ENCODE measurements at places on chromosomes 5 and 9.

- no peak for DNase-seq
These were observed 16.6 kb upstream of the C9orf152 start for GRCh38 chr9:110224583-110224982.

- no peak for DNase-seq
These were observed 1012.6 kb downstream of the EFNA5 start for GRCh38 chr5:106658150-106658549.

DNA sequence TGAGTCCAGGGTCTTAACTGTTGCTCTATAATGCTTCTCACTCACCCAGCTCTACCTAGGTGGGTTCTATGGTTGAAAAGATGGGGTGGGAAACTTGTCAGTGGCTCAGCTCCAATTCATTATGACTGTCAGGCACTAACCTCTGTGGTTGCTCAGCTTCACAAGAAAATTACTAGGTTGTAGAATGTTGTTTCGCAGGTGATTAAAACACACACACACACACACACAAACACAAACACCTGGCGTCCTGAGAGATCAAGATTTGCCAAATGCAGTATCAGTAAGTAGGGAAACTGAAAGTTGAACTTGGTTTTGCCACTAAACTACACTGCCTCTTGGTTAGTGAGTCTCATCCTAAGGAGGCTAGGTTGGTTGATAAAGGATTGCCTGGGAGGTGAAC, 2.8 kb downstream of the MCCC2 start:
- no peak for DNase-seq

- no peak for DNase-seq
These were observed 2.1 kb downstream of the SH2D3C start for GRCh38 chr9:127776195-127776923.

DNA sequence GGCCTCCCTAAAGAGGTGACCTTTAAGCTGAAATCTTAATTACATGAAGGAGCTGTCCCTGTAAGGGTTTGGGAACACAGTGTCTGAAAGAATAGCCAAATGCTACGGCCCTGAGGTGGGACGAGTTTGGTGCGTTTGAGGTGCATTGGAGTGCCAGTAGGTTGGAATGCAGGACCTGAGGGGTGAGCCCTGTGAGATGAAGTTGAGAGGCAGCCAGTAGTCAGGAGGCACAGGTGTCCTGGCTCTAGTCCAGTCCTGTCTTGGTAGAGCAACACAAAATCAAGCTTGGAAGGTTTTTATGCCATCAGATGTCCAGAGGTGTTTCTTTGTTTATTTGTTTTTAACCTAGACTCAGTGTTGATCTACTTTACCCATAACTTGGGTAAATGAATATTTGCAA, 108.5 kb downstream of the ARHGAP26 start:
- DNase-seq, result no peak

- no peak for DNase-seq
These were observed 498.8 kb upstream of the CDH18 start for GRCh38 chr5:20486826-20487225.

- DNase-seq, result no peak
These were observed 18.2 kb downstream of the NRG2 start for GRCh38 chr5:140024928-140025327.

GRCh38 chr9:133701321-133701980, 36.7 kb downstream of the SARDH start:
- DNase-seq, result no peak

DNA sequence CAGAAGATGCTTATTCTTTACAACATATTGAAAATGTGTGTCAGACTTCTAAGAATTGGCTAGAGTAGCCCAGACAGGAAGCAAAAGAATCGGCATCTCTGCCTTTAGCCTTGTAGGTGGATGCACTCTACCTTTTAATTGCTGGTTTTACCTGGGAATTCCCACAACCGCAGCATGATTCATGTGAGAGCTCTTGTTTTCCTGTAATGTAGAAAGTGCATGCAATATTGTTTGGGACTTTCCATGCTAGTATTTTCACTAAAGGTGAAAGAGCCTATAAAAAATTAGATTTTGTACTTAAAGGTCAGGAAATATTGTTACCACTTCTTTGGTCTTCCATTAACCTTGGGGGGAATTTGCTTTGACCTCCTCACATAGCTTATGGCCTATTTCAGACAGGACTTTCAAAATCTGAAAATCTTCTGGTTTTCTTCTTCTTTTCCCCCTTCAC, 89.8 kb downstream of the NTRK2 start:
- DNase-seq, result no peak

DNA sequence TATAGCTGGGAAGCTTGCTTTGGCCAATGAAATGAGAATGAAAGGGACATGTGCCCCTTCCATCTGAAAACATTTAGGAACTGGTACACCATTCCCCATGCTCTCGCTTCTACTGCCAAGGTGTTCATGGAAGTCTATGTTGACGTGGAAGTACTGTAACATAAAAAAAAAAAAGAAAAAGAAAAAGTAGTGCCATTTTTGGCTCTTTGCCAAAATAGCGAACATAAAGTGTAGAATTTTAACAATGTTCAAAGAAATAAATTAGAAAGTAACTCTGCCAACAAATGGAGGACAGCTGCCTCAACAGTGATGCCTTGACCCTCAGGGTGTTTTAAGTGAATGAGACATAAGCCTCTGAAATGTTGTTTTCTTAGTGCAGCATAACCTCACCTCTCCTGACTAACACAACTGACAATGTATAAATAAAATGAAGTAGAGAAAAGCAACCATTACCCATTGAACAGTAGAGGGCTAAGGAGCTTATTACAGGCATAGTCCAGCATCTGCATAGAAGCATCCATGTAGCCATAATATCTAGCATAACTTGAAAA, 536.6 kb downstream of the DTWD2 start:
- DNase-seq, result no peak

- DNase-seq, result no peak
These were observed 30.6 kb downstream of the CRHBP start for GRCh38 chr5:76983468-76983867.

DNA sequence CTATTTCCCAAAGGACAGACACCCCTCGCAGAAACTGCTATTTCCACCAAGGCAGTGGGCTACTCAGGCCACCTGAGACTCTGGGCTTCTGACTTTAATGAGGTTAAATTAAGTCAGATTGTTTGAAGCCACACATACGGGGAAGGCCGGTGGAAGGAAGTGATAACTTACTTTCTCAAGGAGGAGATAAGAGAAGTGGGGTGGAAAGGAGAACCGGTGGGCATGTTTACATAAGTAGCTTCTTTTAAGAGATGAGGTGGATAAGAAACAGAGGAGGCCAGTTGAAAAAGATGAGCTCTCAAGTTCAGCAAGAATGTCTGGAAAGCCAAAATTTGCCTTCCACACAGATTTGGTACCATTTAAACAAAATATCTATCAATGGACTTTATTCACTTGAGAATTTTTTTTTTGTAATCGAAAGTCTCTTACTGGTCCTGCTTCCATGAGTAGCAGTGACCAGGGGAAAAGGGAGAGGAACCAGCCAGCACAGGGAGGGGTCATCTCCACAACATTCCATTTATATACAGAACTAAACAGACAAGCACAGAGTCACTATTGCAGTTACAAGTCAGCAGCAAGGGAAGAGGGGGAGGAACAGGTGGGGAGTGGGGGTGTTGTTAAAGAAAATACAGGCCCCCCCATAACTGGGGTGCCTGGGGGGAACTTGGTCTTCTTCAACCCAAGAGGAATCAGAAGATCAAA, 20.0 kb downstream of the CCDC125 start:
- DNase-seq, result no peak

GRCh38 chr5:157343842-157344790, 78.2 kb downstream of the CYFIP2 start:
- peak; percentile 53 for DNase-seq

GRCh38 chr9:121483473-121484031, 16.1 kb downstream of the GGTA1 start:
- no peak for DNase-seq

- no peak for DNase-seq
These were observed 52.4 kb downstream of the SMIM23 start for GRCh38 chr5:171838066-171838465.

DNA sequence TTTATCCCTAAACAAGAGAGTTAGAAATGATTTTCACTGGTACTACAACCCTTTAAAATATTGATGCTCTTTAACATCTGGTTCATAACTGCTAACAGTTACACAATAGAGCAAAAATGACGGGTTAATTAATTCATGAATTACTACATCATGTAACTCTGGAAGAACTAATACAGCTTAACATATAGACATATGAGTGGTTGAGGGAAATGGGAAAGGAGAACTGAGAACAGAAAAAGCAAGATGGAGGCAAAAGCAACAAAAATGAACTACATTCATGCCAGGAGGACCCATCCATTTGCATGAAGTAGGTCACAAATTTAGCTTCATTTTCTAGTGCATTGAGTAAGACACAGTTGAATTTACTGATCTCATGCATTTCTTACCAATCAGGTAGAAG, 61.8 kb downstream of the C9 start:
- no peak for DNase-seq

DNA sequence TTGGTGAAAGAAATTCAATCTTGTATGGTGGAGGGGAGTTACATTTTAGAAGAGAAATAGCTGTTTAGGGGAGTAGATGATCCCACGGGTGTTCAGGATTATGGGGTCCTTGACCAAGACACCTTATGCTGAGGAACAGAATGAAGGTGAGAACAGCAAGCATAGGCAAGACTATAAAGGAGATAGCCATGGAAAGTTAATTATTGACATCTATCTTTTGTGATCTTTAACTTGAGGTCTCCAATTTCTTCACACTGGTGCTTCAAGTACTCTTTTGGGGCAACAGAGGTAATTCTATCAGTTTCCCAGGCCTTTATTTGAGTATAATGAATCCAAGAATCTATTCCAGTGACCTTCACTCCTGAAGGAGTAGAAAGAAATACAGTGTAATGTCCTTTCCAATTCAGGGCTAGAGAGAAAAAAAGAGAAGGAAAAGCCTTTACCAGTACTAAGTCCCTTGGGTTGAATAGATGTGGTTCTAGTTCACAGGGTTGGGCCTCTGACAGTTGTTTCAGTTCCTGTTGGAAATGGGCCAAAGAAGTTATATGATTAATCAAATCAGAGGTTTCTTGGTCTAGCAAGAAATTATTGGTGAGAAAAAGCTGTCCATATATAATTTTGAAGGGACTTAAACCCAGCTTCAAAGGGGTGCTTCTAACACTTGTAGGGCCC, 2104.1 kb upstream of the ACO1 start:
- no peak for DNase-seq

- DNase-seq, result no peak
These were observed 3.6 kb downstream of the SLC12A7 start for GRCh38 chr5:1108023-1108864.

- DNase-seq, result peak; percentile 62
These were observed 87.8 kb downstream of the RXRA start for GRCh38 chr9:134413890-134414623.

DNA sequence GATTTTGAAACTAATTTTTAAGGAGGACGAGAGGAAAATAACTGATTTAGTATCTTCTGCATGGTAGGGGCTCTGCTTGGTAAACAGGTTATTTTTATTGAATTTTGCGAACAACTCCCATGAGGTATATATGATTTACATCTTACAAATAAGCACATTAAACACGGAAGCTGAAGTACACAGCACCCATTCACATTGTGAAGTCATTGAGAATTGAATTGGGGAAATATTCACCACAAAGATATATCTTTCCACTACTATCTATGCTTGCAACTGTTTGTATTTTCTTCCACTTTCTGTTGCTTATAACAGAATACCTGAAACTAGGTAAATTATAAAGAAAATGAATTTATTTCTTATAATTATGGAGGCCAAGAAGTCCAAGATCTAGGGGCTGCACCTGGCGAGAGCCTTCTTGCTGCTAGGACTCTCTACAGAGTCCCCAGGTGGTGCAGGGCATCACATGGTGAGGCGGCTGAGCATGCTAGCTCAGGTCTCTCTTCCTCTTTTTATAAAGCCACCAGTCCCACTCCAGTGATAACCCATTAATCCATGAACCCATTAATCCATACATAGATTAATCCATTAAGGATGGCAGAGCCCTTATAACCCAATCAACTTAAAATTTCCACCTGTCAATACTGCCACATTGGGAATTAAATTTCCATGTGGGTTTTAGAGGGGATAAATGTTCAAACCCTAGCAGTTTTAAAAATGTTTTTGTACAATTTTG, 79.0 kb upstream of the ZNF608 start:
- no peak for DNase-seq

DNA sequence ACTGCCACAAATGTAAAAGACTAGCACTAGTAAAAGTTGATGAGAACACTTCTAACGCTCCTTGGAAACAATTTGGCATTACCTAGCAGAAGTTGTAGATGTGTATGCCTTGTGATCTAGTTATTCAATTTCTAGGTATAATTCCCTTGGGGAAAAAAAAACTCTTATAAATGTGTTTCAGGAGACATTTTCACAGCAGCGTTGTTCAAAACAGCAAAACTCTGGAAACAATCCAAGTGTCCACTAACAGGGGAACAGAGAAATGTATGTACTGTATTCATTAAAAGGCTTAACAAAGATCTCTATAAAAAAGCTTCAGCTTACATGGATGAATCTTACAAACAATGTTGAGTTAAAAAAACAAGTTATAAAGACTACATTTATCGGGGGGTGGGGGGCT, 30.4 kb downstream of the NR3C1 start:
- no peak for DNase-seq

GRCh38 chr5:122156724-122157325, 27.5 kb downstream of the ZNF474 start:
- peak; percentile 59 for DNase-seq

GRCh38 chr5:35360671-35361070, 130.4 kb upstream of the PRLR start:
- no peak for DNase-seq

DNA sequence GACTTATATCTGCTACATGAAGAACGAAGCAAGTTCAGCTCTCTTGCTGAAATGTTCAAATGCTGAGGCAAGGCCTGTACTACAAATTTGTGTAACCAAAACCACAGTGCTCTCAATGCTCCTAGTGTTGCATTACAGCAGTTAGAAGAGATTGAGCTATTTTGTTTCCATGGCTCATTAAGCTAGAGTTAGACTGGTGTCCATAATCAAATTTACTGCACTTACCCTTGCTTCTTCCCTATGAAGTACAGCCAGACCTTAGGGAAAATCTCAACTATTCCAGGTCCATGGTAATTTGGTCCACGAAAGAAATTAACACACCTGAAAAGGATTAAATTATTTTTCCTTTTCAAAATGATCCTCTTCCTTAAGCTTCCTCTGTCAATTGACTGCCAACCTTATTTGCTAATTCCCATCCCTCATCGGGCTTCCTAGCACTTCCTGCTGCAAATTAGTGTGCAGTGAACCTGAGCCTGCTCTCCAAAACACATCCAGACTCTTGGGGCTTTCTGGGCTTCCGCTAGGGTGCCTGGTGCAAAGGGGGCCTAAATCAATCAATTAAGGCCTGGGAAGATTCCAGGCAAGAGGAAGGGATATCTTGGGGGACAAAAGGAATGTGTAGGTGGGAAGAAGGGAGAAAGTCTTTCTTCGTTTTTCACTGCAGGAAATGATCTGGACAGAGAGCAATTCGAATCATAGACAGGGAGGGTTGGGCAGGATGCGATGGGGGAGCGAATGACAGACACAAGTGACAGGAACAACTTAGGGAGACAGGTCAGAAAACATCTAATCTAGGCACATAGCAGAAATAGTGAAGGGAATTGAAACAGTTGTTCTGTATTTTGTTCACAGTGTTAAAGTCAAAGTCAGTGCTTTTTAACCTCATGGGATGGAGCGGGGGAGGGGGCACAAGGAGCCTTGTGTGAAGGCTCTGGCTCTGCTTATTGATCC, 542.4 kb downstream of the RAB3C start:
- peak; percentile 32 for DNase-seq

- DNase-seq, result no peak
These were observed 103.1 kb downstream of the ZNF608 start for GRCh38 chr5:124643336-124643735.

Data from lung microvascular endothelial cell (primary cell).